ENCODE measurements at places on chromosomes 6 and 20. TPM values are rescaled to one million over a fixed set of nuclear protein-coding genes. Genes with fewer than 3 reads are reported as not detected.

DNA sequence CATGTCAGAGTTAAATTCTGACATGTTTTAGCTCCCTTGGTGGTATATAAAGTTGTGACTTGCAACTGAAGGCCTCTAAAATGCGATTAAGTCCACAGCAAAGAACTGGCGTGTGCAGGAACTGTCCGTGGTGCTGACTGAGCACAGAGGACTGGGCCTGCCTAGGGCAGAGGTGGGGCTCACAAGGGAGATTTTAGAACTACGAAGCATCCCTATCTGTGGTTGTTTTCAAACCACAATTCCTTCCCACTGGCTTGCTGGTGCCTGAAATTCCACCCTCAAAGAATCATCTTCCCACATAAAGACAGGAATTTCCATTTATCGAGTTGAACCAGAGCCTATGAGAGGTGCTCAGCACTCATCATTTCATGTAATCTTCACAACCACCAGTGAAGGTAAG lies 30.1 kb downstream of the RIMS4 start:
- H3K27ac ChIP-seq = no peak overlapping the region
- no peak overlapping the region for H3K4me3 ChIP-seq
- peak; percentile 65 for DNase-seq
- no peaks in the 10 kb centered on the region for H3K36me3 ChIP-seq
- no peaks in the 10 kb centered on the region for H3K4me1 ChIP-seq

DNA sequence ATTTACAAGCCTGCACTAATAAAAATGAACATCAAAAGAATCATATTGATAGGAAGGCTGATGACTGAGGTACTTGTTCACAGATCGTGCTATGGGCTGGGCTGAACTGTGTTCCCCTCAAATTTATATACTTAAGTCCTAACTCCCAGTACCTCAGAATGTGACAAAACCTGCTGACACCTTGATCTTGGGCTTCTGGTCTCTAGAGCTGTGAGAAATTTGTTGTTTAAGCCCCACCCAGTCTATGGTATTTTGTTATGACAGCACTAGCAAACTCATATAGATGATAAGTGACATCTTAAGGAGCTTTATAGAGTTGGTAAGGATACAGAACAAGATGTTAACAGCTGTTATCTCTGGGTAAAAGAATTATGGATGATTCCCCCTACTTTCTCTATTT lies 13.8 kb downstream of the UBE2V1 start:
- DNase-seq = no peak
- peaks cover 43% of the 10 kb centered on the region for H3K36me3 ChIP-seq
- no peak overlapping the region for H3K4me3 ChIP-seq
- H3K27me3 ChIP-seq = no peaks in the 10 kb centered on the region

DNA sequence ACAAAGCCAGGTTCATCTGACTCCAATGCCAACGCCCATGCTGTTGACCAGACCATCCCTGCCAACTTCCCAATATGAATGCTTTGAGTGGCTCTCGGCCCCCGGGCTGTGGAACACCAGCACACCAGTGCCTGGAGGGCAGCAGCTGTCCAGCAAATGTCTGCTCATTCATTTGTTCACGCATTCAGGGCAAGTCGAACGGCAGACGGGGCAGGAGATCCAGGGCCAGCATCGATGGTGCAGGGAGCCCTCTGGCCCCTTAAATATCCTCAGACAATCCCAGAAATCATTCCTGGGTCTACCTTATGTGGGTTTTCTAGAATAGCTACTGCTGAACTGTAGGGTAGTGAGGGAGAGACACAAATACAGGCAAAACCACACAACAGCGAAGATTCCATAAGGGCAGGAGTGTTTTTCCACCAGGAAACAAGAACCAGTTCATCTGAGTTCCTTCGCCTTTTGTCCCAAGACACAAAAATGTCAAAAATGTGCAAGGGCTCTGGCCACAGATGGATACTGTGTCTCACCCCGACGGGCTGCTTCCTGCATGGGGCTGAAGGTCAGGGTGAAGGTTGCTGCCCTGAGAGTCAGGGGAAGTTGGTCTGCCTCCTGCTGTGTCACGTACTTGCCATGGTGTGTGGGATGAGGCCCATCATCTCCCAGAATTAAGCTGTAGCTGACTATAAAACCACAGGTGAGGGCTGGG lies 15.5 kb downstream of the RIPOR3 start:
- no peak for DNase-seq
- no peak overlapping the region for H3K27ac ChIP-seq
- no peaks in the 10 kb centered on the region for H3K4me1 ChIP-seq
- H3K27me3 ChIP-seq = no peaks in the 10 kb centered on the region
- H3K36me3 ChIP-seq = no peaks in the 10 kb centered on the region

- DNase-seq = no peak
- no peak overlapping the region for H3K27ac ChIP-seq
- H3K4me3 ChIP-seq = no peak overlapping the region
- peaks cover 33% of the 10 kb centered on the region for H3K4me1 ChIP-seq
Observed at GRCh38 chr20:47481330-47482216, 20.1 kb upstream of the NCOA3 start.

DNA sequence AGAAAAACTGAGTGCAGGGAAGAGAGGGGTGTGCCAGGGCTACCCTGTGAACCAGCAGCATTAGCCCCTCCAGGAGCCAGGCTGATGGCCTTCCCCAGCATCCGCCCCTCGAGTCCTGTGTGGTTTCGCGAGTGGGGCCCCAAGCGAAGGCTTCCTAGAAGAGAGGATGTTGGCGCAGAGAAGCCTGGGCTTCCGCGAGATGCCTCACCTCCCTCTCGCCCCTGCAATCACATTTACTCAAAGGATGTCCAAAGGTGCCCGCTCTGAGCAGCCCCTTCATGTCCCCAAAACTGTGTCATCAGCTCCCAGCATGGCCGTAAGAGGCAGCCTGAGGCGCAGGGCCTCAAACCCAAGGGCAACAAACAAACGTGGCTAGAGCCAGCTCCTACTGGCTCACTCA lies 111.7 kb downstream of the PREX1 start:
- peak overlapping the region; percentile 40 for H3K4me3 ChIP-seq
- H3K36me3 ChIP-seq = peaks cover 64% of the 10 kb centered on the region
- H3K27ac ChIP-seq = peak overlapping the region; percentile 95
- no peaks in the 10 kb centered on the region for H3K27me3 ChIP-seq
- DNase-seq = peak; percentile 60
- peaks cover 82% of the 10 kb centered on the region for H3K4me1 ChIP-seq

DNA sequence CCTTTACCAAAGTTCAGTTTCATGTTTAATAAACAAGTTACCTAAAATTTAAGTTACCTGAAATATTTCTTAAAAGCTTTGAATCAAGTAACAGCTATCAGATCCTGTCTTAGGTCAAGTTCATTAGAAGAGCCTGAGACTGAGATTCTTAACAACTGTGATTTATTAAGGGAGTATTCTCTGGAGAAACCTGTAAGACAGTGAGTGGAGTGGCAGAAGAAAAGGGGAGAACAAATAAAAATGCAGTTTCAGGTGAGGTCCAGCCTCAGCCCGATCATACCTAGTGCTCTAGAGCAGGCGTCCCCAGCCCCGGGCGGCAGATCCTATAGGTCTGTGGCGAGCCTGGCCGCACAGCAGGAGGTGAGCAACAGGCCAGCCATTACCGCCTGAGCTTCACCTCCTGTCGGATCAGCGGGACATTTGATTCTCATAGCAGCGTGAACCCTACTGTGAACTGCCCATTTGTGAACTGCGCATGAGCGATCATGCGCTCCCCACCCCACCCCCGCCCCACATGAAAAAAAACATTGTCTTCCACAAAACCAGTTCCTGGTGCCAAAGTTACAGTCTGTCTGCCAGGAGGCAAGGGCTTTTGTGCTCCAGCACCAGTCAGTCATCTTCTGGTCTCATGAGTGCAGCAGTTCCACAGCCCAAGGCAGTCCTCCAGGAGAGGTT lies 59.2 kb upstream of the ADGRB3 start:
- H3K27ac ChIP-seq = no peak overlapping the region
- no peaks in the 10 kb centered on the region for H3K36me3 ChIP-seq
- no peak for DNase-seq

DNA sequence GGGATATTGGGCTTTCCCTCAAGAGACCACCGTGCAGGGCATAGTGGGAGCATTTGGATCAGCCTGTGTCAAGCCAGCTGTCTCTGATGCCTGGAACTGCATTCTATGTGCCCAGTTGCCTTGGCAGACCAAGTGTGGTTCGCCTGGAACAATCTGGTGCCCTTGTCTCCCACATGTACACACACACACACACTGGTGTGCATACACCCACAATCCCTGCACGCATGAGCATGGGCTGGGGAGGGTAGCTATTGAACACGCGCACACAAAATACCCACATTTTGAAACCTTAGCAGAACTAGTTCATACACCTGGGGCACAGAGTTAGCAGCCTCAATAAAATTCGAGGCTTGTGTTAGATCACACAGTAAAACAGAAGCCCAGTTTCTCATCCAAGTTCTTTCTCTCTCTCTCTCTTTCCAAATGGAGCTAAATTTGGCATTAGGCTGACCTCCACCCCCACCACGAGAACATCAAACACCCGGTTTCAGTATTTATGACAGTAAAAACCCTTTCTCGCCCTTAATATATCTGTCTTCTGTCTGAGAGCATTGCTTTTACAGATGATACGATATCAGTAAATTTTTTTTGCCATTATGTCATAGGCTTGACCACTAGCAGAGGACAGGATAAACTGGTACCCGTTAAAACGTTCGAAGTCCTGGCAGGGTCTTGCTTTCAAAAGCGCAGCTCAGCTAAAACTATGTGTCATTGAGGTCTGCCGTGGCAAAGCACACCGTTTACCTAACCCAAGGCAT lies 18.2 kb upstream of the NFATC2 start:
- H3K4me3 ChIP-seq = no peak overlapping the region
- H3K27me3 ChIP-seq = peaks cover 60% of the 10 kb centered on the region
- H3K27ac ChIP-seq = no peak overlapping the region
- H3K4me1 ChIP-seq = peaks cover 25% of the 10 kb centered on the region
- no peak for DNase-seq

- H3K36me3 ChIP-seq = no peaks in the 10 kb centered on the region
- no peak for DNase-seq
- H3K4me3 ChIP-seq = no peak overlapping the region
- peaks cover 15% of the 10 kb centered on the region for H3K27me3 ChIP-seq
- no peaks in the 10 kb centered on the region for H3K4me1 ChIP-seq
Observed at GRCh38 chr20:23214903-23215302, 128.8 kb upstream of the CD93 start.

- H3K4me1 ChIP-seq = peaks cover 24% of the 10 kb centered on the region
- H3K4me3 ChIP-seq = no peak overlapping the region
- no peaks in the 10 kb centered on the region for H3K27me3 ChIP-seq
- peaks cover 70% of the 10 kb centered on the region for H3K36me3 ChIP-seq
Observed at GRCh38 chr6:3079682-3080081, 11.4 kb downstream of the RIPK1 start.

GRCh38 chr20:64056889-64057627 lies 5.9 kb upstream of the TCEA2 start:
- peaks cover 50% of the 10 kb centered on the region for H3K4me1 ChIP-seq
- no peaks in the 10 kb centered on the region for H3K27me3 ChIP-seq
- DNase-seq = peak; percentile 60
- H3K4me3 ChIP-seq = peak overlapping the region; percentile 76
- H3K36me3 ChIP-seq = no peaks in the 10 kb centered on the region

The MYO6 gene
- total RNA-seq = 0.67 TPM
